ENCODE measurements at places on chromosomes 6 and 20.
A peak's percentile ranks its signal among the peaks of the same experiment; 100 is the strongest.

DNA sequence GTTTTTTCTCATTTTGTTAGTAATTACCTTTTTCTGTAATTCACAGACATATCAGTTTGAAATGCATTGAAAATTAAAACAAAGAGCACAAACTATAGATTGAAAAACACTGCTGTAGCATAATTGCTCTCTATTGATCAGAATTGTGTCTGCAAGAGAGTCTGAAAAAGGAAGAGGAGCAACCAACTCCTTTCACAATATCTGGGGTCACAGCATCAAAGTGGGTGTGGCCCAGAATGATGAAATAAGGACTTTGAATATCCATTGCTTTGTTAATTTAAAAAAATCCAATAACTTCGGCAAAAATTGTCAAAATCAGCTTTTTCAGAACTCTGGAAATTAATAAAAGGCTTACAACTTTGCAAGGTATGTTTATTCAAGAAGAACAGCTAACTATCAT lies 99.2 kb downstream of the MYLK4 start:
- no peak for DNase-seq

DNA sequence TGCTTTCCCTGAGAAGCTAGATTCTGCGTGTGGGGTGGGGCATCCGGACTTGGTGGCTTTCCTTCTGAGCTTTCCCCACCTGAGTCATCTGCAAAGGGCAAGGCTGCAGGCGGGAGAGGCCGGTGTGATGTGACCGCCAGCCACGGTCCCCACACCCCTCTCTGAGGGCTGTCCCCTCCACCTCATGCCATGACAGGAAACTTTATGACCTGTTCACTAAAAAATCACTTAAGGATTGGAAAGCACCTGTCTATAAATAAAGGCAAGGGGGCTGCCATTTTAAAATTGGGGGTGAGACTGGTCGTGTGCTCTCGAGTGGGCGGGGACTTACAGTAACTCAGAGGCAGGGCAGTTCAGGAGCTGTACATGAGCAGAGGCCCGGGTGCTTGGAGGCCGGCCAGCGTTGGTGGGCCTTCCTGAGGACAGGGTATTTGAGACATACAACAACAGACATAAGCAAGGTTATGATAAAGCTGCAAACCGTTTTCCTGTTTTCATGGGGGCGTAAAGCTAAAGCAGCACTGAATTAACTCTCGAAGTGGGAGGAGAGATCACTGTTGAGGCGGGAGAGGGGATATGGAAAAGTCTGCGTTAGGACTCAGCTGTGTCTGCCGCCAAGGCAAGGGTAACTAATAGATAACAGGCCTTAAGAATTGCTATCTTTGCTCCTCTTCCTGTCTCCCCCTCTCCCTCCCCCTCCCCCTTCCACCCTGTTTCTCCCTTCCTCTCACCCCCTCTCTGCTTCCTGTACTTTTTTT lies 16.1 kb upstream of the SERPINB1 start:
- DNase-seq = peak; percentile 52

DNA sequence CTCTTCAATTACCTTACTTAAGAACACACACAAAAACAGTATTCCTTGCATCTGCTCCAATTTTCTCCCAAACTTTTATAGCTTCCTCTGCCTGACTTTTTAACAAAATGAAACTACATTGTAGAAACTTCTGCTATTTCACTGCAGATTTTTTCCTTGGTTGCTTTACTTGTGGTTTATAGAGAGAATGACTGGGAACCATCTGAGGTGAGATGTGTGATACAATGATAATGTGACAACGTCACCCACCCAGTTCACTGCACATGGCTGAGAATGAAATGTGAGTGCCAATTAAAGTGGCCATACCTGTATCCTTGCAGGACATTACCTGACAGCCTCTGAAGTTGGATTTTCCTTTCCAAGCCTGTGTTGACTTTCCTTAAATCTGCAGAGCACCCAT lies 258.4 kb downstream of the CD83 start:
- DNase-seq = no peak

GRCh38 chr6:13538084-13538483 lies 36.3 kb upstream of the SIRT5 start:
- DNase-seq = peak; percentile 7

DNA sequence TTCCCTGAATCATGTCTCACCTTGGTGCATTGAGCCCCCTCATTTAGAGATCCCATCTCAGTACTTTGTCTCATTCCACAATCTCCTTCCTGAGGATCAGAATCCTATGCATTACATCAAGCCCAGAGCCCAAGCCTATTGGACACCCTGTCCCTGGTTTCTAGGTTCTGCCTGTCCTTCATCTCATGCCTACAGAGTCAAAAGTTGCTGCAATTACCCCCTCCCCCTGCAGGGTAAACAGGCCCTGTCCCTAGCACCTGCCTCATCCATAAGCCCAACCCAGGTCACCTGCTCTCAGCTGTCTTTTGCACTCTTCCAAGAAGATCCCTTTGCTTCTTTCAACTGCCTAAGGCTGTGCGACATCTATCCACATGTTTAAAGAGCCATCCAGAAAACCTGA lies 93.9 kb downstream of the SPTLC3 start:
- no peak for DNase-seq

GRCh38 chr6:2187826-2188225 lies 57.6 kb downstream of the GMDS start:
- DNase-seq = no peak

Data from T-helper 2 cell (primary cell).